RPMI7951 (cell line): ENCODE measurements at places on chromosomes 4 and X.
A peak's percentile ranks its signal among the peaks of the same experiment; 100 is the strongest.

DNA sequence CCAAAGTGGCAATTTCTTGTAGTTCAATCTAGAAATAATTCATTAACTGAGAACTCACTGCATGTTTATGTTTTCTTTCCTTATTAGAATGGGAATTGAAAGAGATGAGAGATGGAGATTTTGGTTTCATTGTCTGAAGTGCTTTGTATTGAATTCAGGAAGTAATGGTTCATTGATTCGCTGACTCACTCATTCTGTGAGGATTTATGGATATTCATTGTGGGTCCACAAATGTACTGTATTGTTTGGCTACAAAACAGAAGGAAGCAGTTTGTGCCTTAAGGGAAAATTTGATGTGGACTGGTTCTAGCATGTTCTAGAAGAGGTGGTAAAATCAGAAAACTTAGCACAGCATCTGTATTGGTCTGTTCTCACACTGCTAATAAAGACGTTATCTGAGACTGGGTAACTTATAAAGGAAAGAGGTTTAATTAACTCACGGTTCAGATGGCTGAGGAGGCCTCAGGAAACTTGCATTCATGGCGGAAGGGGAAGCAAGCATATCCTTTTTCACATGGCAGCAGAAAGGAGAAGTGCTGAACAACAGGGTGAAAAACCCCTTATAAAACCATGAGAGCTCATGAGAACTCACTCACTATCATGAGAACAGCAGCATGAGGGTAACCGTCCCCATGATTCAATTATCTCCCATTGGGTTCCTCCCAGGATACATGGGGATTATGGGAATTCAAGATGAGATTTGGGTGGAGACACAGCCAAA, 132.3 kb upstream of the VCX3A start:
- no peak for DNase-seq

DNA sequence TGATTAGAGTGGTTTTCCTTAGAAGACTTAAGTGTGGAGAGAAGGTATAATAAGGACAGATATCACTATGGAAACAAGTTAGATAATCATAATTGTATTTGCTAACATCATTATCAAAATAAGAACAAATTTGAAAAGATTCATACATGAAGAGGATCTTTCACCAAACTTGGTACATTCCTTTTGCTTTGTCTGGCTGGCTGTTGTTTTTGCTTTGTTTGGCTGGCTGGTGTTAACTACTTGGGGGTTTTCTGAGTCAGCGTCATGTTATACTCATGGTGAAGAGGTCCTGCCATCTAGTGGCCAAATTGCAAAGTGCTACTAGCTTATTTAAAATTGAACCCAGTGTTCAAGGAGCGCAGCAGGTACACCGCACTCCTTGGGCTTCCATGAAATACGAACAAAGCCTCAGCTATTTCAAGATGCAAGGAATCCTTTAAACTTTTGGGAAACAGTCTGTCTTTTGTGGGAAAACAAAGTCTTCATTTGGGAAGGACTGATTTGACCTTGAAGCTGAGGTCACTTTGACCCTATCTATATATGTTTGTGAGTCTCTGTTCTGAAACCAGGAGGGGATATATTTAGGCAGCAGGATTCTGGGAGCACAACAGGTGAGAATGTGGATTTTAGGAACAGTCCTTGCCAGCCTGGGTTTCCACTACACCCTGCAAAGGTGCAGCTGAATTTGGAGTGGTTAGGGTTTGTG, 129.7 kb downstream of the PLS3 start:
- peak; percentile 62 for DNase-seq

GRCh38 chrX:15382813-15383212, 1.4 kb downstream of the VEGFD start:
- DNase-seq = no peak

DNA sequence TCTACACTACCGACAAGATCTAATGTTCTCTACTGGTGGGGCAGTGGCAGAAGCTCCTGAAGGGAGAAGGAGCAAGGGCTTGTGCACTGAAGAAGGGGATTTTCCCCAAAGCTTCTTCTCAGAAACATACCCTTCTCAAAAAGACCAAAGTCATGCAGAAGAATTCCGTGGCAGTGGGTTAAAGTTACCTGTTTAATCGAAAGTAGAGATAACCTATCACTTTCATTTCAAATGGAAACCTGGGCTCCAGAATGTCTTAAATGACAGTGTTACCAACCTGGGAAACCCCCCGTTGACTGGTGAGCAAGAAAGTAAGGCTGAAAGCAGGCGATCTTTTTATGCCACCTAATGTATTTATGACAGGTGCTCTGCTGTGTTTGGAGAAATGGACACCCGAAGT, 92.5 kb upstream of the TEX13D start:
- no peak for DNase-seq

- DNase-seq = no peak
Observed at GRCh38 chrX:129553619-129554288, 13.7 kb downstream of the OCRL start.

DNA sequence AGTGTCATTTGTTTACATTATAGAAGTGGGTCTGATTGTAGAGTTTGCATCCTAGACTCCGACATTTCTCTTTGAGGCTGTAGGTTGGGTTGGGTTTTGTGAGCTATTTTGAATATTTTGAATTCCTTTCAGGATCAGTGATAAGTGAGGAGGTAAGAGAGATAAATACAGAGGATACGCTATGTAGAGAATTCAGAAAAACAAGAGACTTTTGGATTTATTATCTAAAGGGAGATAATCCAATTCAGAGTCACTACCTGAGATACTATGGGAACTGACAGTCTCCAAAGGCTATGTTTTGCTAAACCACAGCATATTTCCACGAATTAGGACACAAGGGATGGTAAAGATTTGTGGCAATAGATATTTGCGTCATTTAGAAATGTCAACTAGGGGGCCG, 16.9 kb upstream of the RAP2C start:
- DNase-seq = no peak
